ENCODE measurements at places on chromosomes 3 and 15. TPM values are rescaled to one million over a fixed set of nuclear protein-coding genes. Genes with fewer than 3 reads are reported as not detected.

WDR5B gene
- 5.0 TPM for total RNA-seq

GOLGA6B gene
- not detected for total RNA-seq

CLDN11 gene
- total RNA-seq = 2.5 TPM

GPR149 gene
- total RNA-seq = not detected

RASGRP1 gene
- not detected for total RNA-seq

P2RY1 gene
- total RNA-seq = not detected

MESP1 gene
- total RNA-seq = 2.7 TPM

LTF gene
- total RNA-seq = not detected

DLEC1 gene
- 0.17 TPM for total RNA-seq

PPM1L gene
- 8.5 TPM for total RNA-seq

SLC9A9 gene
- 2.5 TPM for total RNA-seq

CP gene
- not detected for total RNA-seq

ARGFX gene
- not detected for total RNA-seq

Measured in chondrocyte (in vitro differentiated cells).